ENCODE measurements at places on chromosomes 5 and 9. TPM values are rescaled to one million over a fixed set of nuclear protein-coding genes. Genes with fewer than 3 reads are reported as not detected.

Gene RNF180
- not detected for total RNA-seq

Gene LCN2
- total RNA-seq, result not detected

- H3K36me3 ChIP-seq, result no peaks in the 10 kb centered on the region
- DNase-seq, result no peak
- no peaks in the 10 kb centered on the region for H3K27me3 ChIP-seq
Observed at GRCh38 chr5:95221234-95221633, 63.7 kb downstream of the MCTP1 start.

DNA sequence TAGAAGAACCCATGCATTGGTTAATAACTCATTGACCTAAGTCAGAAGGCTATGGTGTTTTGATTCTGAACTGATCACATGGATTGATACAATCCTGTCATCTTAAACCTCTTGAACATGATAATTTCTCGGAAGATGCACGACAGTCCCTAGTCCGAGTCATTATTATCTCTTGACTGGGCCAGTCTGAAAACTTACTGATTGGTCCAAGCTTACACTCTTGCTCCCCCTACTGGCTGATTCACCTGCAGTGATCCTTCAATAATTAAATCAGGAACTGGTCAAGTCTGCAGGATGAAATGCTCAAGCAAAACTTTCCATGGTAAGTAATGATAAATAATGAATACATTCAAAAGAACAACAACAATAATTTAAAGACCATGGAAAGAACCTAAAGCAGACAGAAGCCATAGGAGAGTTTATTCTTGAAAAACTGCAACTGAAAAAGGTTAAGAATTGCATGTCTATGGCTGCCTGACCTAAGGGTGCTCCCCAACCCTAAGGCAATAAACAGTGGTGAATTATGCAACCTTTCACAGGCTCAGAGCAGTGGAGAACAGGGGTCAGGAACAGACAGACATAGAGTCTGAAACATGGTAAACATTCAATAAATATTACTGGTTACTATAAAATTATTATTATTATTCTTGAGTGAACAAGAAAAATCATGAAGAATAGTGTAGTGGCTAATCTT lies 79.3 kb downstream of the BRINP1 start:
- H3K27me3 ChIP-seq, result peaks cover 9% of the 10 kb centered on the region
- H3K4me3 ChIP-seq, result no peak overlapping the region
- DNase-seq, result peak; percentile 0
- H3K4me1 ChIP-seq, result no peaks in the 10 kb centered on the region
- no peaks in the 10 kb centered on the region for H3K36me3 ChIP-seq
- no peak overlapping the region for H3K27ac ChIP-seq

- H3K27me3 ChIP-seq, result peaks cover 20% of the 10 kb centered on the region
- H3K4me3 ChIP-seq, result no peak overlapping the region
- H3K27ac ChIP-seq, result no peak overlapping the region
- no peaks in the 10 kb centered on the region for H3K36me3 ChIP-seq
Observed at GRCh38 chr9:135062254-135062653, 25.2 kb upstream of the OLFM1 start.

DNA sequence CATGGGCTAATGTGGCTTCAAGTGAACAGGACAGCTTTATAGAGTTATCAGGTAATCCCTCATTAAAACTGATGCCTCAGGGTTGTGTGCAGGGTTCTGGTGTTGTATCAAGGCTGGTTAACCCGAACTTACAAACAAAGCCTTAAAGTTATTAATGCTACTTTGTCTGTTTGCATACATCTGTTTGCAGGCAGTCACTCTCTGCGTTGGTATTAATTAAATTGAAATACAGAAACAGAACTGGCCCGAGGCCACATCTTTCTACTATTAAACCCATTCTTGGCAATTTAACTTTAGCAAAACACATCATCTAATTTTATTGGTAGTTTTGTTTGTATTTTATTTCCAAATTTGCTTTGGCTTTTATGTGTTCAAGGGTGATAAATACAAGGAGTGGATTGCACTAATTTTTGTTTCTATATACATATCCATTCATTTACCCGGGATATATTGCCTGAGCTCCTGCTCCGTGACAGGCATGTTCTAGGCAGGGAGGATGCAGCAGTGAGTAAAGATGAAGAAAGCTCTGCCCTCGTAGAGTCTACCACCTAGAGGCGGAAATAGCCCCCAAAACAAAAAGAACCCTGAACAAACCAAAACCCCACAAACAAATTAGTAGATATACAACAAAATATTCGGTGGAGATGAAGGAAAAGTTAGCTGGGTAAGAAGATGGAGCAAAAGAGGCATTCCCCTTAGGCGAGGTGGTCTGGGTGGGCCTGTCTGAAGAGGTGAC lies 164.2 kb downstream of the MACROH2A1 start:
- H3K36me3 ChIP-seq, result no peaks in the 10 kb centered on the region
- no peak for DNase-seq
- no peak overlapping the region for H3K27ac ChIP-seq
- no peak overlapping the region for H3K4me3 ChIP-seq
- no peaks in the 10 kb centered on the region for H3K27me3 ChIP-seq

DNA sequence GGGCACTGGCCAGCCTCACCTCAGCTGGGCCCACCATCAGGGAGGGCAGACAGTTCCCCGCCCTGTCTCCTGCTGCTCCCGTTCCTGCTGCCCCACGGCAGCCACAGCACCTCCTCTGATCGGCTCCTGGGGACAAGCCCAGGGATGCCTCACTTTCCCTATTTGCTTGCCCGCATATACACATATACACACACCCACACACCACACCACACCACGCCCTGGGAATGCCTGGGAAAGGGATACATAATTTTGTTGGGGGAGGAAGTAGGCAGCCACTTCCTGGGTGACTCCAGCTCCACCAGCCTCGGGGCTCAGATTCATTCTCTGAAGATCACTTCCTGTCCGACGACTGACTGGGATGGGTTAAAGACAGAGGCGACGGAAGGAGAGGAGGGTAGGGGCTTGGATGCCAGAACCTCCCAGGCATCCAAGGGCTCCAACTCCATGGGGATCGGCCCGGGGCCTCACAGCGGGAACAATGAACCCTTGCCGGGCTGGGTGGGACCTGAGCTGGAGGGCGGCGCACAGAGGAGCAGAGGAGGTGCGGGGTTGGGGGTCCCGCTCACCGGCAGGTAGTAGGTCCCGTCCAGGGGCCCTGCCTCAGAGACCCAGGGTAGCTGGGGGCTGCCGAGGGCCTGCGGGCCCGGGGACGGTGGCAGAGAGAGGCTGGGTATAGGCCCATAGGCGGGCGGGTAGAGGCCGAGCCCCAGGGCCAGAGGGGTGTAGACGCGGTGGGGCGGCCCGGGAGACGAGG lies 2.0 kb upstream of the MZB1 start:
- peak overlapping the region; percentile 94 for H3K27ac ChIP-seq
- H3K4me3 ChIP-seq, result peak overlapping the region; percentile 96
- H3K27me3 ChIP-seq, result no peaks in the 10 kb centered on the region
- H3K36me3 ChIP-seq, result peaks cover 17% of the 10 kb centered on the region
- no peak for DNase-seq
- H3K4me1 ChIP-seq, result peaks cover 45% of the 10 kb centered on the region

- peaks cover 32% of the 10 kb centered on the region for H3K27me3 ChIP-seq
- no peak overlapping the region for H3K27ac ChIP-seq
- no peaks in the 10 kb centered on the region for H3K36me3 ChIP-seq
- no peaks in the 10 kb centered on the region for H3K4me1 ChIP-seq
- DNase-seq, result peak; percentile 2
- H3K4me3 ChIP-seq, result no peak overlapping the region
Observed at GRCh38 chr9:23821375-23822181, 4.5 kb downstream of the ELAVL2 start.

DNA sequence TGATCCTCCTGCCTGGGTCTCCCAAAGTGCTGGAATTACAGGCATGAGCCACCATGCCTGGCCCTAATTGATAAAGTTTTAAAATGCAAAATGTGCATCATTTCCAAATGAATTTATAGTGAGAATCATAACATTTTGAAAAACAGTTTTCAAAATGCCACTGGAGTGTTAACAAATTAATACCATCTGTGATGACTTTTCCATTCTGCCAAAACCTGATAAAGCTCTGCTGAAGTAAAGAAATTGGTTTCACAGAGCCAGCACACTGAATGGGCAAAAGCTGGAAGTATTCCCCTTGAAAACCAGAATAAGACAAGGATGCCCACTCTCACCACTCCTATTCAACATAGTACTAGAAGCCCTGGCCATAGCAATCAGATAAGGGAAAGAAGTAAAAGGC lies 89.6 kb downstream of the MUSK start:
- no peaks in the 10 kb centered on the region for H3K36me3 ChIP-seq
- no peak overlapping the region for H3K27ac ChIP-seq
- no peaks in the 10 kb centered on the region for H3K27me3 ChIP-seq
- no peak overlapping the region for H3K4me3 ChIP-seq
- no peaks in the 10 kb centered on the region for H3K4me1 ChIP-seq

DNA sequence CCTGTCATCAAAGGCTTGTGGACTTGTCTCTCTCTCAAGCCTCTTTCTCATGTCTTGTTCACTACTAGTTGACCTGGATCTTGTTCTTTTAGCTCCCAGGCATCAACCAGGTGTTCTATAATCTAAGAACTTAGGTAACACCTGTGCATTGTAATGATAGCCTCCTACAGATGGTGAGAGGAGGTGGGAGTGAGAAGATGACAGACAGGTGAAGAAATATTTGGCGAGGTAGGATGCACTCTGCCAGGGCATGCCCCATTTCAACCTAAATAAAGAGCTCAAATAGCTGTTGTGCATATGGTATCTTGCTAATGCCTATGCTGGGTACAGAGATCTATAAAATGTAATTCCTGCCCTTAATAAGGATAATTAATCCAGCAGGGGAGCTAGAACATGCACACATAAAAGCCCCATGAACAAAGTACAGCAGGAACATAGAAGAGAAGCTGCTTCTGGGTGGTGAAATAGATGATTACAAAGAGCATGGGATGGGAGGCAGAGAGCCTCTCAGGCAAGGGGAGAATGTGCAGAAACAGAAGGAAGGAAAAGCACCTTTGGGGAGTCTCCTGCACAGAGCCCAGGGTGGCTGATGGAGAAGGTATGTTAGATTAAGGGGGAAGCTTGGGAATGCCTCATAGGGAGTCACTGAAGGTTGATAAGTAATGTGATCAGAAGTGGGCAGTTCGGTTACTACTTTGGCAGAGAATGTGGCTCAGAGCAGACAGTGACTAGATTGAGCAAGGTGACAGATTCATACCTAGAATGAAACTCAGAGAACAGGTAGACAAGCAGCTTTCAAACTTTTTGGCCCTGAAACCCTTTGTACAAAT lies 28.0 kb upstream of the PLIN2 start:
- H3K27me3 ChIP-seq, result no peaks in the 10 kb centered on the region
- H3K36me3 ChIP-seq, result no peaks in the 10 kb centered on the region
- no peak for DNase-seq
- H3K27ac ChIP-seq, result no peak overlapping the region
- peaks cover 30% of the 10 kb centered on the region for H3K4me1 ChIP-seq

GRCh38 chr9:130101915-130102314 lies 48.2 kb downstream of the GPR107 start:
- no peak overlapping the region for H3K4me3 ChIP-seq
- no peak for DNase-seq
- no peak overlapping the region for H3K27ac ChIP-seq
- H3K36me3 ChIP-seq, result peaks cover 18% of the 10 kb centered on the region
- peaks cover 5% of the 10 kb centered on the region for H3K4me1 ChIP-seq

Gene PCDHA1
- total RNA-seq, result not detected

DNA sequence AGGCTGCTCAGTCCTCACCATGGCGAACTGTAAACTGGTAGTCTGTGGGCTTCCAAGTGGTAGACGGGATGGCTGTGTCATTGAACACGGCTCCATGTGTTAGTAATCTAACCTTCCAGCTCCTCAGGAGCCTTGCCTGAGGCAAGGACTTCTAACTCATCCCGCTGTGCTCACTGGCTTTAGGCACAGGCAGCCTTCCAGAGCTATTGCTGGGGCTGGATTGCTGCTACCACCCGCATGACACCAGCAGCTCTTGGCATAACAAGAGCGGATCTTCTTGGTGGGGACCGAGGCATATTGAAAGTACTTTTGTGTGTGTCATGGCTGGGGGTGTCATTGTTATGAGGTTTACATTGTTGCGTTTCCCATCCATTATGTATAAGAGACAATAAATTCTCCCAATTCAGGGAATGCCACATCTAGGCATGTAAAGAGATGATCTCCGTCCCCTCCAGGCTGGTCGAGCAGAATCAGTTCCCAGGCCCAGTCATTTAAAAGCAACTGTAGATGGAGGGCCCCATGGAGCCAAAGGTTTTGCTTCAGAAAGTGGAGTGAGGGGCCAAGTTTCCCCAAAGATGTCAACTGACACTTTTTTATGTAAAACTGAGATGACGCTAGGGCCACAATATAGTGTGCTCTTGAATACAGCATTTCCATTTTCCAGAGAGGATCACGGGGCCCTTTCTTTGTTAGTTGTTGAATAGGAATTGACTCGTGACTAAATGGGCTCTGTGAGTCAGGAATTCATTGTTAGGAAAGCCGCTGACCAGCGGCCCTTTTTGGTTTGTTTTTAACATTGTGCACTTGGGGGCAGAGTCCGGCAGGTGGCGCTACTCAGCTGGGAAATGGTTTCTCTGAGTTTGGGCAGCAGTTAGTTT lies 759.5 kb downstream of the TAF11L14 start:
- H3K4me1 ChIP-seq, result no peaks in the 10 kb centered on the region
- no peaks in the 10 kb centered on the region for H3K36me3 ChIP-seq
- no peaks in the 10 kb centered on the region for H3K27me3 ChIP-seq
- H3K4me3 ChIP-seq, result no peak overlapping the region

DNA sequence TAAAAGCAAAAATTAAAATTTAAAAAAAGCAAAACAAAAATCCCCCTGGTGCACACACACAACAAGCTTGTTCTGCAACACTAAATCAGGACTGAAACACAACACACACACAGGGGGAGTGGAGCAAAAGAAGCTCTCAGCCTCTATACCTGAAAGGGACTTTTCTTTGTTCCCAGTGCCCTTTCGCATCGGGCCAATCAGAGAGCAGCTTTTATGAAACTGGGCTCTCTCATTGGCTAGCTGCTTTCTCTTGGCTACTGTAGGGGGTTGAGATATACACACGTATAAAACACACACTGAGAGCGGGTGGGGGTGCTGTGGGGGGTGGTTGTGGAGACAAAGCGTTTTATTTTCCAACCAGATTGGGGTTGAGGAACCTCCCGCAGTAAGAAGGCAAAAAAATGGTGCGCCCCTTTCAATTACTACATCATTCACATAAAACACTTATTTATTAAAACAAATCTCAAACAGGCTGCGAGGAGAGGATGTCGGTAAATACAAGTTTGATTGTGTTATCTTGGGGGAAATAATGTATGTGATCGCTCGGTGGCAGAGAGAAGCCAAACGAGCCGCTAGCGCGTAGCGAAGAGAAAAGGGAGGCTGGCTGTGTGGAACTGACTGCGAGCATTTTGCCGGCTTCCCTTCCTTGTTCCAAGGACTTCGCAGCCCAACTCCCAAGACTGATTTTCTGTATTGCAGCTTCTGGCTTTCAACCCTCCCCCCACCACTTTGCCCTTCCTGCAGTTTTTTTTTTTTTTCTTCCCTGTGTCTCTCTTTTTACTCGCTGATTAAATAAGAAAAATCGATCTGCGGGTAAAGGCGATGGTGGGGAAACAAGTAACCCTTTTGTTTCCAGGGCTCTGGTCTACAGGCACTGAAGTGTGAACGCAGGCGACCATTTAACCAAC lies 2.5 kb upstream of the ZNF608 start:
- H3K4me3 ChIP-seq, result peak overlapping the region; percentile 54
- peaks cover 28% of the 10 kb centered on the region for H3K4me1 ChIP-seq
- no peaks in the 10 kb centered on the region for H3K36me3 ChIP-seq
- peaks cover 21% of the 10 kb centered on the region for H3K27me3 ChIP-seq
- H3K27ac ChIP-seq, result no peak overlapping the region

Gene SPATA24
- 4.0 TPM for total RNA-seq

Gene GRIA1
- total RNA-seq, result not detected

Gene GFI1B
- not detected for total RNA-seq

Gene FOXD4L4
- total RNA-seq, result not detected

GRCh38 chr5:66621146-66621545 lies 25.0 kb downstream of the MAST4 start:
- H3K27ac ChIP-seq, result no peak overlapping the region
- no peak overlapping the region for H3K4me3 ChIP-seq
- no peaks in the 10 kb centered on the region for H3K36me3 ChIP-seq
- no peak for DNase-seq
- peaks cover 17% of the 10 kb centered on the region for H3K4me1 ChIP-seq
- peaks cover 36% of the 10 kb centered on the region for H3K27me3 ChIP-seq
